ENCODE measurements at places on chromosomes 4 and X.

GRCh38 chrX:132413459-132413858 lies 75.4 kb downstream of the MBNL3 start:
- DNase-seq = no peak

- DNase-seq = no peak
Measured at GRCh38 chr4:16437836-16438235, 211.6 kb upstream of the TAPT1 start.

GRCh38 chrX:18873189-18873791 lies 110.6 kb downstream of the PHKA2 start:
- no peak for DNase-seq

- DNase-seq = no peak
Measured at GRCh38 chr4:38449506-38450174, 214.4 kb upstream of the KLF3 start.

DNA sequence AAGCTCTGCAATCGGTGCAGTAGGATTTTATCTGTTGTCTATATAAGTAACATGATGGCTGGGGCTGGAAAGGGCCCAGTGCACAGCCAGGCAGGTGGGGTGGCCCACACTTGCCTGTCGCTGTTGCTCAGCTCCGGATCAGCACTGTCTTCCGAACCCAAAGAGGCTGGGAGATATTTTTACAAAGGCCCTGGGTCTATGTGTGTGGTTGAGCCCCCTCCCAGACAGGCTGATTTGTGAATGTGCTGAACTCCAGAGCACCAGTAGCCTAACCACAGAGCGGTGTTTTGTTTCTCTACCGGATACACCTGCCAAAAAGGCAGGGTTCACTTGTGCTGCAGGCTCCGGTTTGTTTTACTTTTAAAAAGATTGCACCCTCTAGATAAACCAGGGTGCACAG lies 33.5 kb upstream of the CHRNA9 start:
- DNase-seq = peak; percentile 72

GRCh38 chr4:159204566-159204965 lies 101.7 kb downstream of the RAPGEF2 start:
- DNase-seq = no peak

Data from T-helper 1 cell (primary cell).